ENCODE measurements at places on chromosomes 7 and 10.

DNA sequence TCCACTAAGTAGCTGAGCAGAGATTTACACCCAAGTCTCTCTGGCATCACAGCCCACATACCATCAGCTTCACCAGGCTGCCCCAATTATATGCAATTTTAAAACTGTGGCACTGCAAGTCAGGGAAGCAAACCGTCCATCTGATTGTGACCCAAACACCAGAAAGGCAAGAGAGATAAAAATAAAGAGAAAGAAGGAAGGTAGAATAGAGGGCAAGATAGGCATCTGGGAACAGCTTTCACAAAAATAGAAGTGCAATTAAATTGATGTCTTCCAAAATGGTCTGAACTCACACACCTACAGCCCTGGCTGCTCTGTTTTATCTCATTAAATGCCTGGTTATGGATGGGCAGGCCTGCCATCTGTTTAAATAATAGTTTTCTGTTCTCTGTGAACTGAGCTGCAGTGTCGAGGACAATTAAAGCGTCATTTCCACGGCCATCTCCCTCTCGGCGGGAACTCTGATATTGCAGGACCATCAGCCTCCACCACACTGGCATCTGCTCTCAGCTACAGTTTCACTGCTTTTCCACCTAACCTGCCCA, 509.1 kb downstream of the INHBA start:
- DNase-seq, result no peak

- no peak for DNase-seq
Measured at GRCh38 chr7:157715938-157716280, 379.1 kb downstream of the DNAJB6 start.

DNA sequence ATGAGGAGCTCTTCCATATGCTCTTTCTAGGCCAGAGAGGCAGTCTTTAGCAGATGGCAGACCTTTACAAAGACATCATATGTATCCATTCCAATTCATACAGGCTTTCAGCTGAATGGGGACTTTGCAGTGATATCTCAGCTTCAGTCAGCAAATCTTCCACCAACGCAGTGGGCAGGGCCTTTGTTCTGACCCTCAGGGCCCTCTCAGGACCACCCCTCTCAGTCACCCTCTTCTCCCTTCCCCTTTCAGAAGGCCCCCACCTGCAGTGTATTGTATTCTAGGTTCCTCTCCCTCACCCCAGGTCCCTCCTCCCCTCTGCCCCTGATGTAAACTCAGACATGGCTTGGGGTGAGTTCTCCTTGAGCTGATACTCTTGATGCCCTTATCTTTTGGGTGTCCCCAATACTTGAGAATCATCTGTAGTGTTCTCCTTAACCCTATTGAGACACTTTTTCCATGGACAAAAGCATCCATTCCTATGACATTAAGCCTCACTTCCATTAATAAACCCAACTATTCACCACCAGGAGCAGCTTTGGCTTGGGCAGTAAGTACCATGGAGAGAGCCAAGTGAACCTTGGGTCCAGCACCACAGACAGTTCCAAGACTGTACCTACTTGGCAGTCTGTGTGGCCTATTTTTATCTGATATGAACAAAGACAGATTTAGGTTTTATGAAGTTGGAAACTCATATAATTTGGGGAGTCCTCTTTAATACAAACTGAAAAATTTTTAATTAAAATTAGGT, 62.7 kb downstream of the ADCYAP1R1 start:
- no peak for DNase-seq

- DNase-seq, result no peak
Measured at GRCh38 chr7:133497061-133497460, 244.2 kb downstream of the EXOC4 start.

DNA sequence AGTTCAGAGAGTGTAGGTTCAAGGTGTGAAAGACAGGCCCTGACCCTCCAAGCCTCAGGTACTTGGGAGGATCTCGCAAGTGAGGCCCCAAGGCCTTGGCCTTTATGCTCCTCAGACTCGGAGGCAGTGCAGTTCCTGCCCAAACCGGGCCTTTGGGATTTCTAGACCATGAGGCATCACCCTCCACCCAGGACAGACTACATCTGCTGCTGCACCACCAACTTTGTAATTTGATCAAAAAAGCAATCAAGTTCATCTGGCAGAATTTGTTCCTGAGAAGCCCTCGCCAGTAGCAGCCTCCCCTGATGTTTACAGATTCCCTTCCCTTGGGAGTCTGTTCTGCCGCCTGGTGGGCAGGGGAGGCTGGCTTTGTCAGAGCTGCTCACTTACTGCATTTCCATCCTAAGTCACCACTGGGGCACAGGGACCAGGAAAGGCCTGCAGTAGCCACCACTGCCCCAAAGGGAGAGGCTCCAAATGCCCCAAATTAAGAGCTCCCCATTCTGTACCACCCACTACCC, 2.1 kb downstream of the CAMK2G start:
- DNase-seq, result no peak

DNA sequence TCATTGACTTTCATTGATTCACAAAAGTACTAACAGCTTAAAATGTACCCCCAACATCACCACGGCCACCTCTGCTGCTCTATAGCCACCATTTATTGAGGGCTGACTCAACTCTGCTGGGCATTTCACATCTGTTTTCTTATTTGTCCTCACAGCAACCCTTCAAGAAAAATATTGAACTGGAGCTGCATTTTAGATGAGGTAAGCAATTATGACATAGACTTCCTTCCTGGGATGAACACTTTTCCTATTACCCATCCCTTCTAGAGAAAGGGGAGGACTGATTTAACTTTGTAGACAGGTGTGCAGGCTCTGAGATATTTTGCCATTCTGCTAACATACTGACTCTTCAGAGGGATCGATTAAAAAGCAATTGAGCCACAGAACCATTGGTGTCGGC, 217.4 kb downstream of the CACNA2D1 start:
- no peak for DNase-seq

DNA sequence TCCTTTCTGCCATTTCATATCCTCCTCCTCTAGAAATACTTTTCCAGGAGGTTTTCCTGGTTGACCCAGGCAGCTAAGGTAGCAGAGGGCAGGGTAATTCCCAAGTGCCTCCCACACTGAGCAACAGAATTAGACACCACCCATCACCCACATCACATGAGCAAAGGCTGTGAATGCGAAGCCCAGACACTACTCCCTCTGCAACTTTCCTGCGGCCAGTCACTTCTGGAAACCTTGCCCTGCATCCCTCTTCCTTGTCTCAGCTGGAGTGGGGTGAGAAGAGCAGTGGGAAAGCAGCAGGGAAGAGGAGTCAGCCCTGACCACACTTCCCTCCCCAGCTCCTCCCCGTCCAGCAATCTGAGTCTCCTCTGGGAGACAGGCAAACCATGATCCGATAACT, 15.2 kb downstream of the TMEM176B start:
- DNase-seq, result peak; percentile 37

GRCh38 chr7:154183482-154183881, 131.3 kb downstream of the DPP6 start:
- no peak for DNase-seq

- DNase-seq, result no peak
Measured at GRCh38 chr10:110650265-110650668, 6.1 kb downstream of the RBM20 start.

DNA sequence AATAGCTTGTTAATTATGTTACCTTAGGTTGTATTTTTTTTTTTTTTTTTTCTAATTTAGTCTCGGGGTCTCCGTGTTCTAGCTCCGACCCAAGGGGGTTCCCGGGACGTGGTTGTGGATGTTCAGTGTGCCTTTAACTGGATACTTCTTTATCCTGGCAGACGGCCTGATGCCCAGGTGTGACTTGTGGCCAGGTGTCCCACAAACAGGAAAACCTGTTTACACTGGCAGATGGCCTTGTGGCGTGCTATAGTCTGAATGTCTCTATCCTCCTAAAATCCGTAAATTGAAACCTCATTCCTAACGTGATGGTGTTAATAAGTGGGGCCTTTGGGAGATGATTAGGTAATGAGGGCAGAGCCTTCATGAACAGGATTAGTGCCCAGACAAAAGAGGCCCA, 546.4 kb upstream of the C7orf33 start:
- no peak for DNase-seq

- no peak for DNase-seq
Measured at GRCh38 chr10:118277871-118278270, 64.3 kb downstream of the FAM204A start.

DNA sequence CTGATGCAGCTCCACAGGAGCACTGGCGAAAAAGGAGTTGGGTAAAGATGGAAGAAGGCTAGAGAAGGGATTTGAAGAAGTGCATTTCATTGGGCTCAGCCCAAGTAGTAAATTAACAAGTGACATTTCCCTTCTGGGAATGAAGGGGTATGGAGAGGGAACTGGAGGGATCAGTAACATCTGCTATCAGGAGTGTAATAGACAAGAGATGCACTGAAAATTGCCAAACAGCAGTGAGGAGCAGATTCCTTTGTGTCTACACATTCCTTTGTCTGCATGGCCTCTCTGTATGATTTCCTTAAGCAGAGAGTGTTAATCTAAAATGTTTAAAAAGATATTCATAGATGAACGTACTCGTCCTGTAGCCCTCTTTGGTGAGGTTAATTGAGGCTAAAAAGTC, 148.2 kb upstream of the FERD3L start:
- DNase-seq, result no peak

DNA sequence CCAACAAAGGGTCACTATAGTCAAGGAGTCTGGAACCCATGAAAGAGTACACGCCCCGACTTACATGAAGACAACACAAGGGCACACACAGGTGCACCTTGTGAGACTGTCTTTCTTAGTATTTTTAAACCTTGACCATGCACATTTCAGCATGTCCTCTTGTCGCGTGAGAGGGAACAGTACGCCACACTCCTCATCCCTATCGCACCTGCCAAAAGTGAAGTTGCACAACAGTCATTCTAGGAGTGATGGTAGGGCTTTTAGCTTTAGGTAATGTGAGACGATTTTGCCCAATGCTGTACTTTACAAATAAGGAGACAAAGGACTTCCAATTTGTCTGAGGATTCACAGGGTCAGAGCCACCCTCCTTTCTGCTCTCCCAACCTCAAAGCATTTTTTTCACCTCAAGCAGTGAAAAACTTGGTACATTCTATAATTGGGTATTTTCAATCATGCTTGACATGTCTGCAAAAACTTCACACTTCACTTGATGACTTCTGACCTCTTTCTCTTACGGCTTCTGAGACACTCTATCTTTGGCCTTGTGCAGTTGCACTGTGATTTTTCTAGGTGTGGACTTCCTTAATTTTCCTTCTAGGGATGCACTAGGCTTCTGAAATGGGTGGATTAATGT, 173.9 kb upstream of the GRB10 start:
- DNase-seq, result no peak

GRCh38 chr10:108352771-108353170, 1188.3 kb upstream of the SORCS1 start:
- no peak for DNase-seq

GRCh38 chr7:3336042-3336665, 35.1 kb downstream of the SDK1 start:
- no peak for DNase-seq

GRCh38 chr10:63229161-63229560, 96.0 kb downstream of the NRBF2 start:
- no peak for DNase-seq

GRCh38 chr7:24341691-24342413, 57.9 kb downstream of the NPY start:
- no peak for DNase-seq

DNA sequence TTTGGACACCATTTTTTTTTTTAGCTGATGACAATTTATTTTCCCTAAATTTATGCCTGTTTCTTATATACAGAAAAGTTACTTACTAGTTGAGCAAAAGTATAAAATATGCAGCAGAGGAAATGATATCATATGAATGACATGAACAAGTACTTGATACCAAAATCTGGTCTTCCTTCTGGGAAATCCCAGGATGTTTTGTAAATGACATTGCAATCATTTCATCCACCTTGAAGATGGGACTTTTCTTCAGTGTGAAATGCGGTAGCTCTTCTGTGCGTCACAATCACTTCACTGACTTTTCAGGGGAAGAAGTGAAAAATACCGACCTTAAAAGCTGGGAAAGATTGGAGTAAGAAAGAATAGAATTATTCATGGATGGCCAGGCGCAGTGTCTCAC, 23.8 kb downstream of the C1QL3 start:
- no peak for DNase-seq

GRCh38 chr10:126294451-126294850, 93.8 kb downstream of the ADAM12 start:
- no peak for DNase-seq

DNA sequence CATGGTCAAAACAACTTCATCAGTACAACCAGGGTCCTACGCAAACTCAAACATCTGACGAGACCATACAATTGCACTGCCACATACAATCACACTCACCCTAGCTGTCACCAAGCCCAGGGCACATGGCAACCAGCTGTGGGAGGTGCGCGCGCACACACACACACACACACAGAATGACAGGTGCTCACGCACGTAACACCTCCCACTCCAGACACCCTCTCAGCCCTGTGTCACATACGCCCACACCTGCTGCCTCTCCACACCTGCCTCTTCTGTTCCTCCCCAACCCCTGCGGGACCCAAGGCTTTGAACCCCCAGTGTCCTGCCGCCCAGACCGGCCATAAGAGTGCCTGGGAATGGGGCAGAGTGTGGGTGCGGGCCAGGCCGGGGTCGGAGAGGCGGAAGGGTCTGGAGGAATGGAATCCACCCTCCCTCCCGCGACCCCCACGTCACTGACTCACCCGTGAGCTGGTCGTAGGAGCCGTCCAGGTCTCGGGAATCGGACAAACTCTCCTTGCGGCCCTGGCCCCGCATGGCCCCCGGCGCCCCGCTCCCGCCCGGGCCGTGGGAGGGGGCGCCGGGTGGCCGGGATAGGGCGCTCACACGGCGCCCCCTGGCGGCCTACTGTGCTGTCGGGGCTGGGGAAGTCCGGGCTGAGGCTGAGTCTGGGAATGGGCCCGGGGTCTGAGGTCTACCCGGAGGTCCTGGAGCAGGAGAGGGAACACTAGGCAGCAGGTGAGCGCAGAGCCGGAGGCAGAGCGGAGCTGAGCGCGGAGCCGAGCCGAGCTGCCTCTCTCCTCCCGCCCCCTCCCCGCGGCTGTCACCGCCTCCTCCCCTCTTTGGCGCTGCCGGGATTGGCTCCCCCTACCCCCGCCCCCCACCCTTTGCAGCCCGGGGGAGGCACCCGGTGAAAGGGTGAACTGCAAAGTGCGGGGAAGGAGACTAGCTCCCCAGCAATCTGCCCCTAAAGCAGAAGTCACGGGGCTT, at the start of gene KCNIP2:
KCNIP2 (minus strand) TSS at position 769 of the 990 bp plus-strand sequence; CDS start at position 537, 232 bp downstream.
- DNase-seq, result no peak

DNA sequence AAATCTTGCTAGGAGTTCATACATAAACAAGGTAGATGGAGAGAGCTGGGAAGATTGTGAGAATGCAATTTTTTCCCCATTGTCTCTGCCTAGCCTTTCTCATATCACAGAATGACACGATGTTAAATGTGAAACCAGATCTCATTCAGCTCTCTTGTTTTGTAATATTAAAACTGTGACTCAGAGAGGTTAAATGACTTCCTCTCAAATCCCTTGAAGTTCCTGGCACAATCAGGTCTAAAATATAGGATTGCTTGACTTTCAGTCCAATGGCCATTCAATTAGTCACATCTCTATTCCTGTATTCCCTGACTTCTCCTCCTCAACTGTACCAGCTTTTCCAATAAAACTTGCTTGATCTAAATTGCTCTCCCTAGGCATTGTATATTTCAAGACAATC, 3.1 kb downstream of the ANKRD22 start:
- no peak for DNase-seq

GRCh38 chr10:128463991-128464760, 338.0 kb upstream of the MKI67 start:
- no peak for DNase-seq

GRCh38 chr7:66205741-66206090, 582 bp downstream of the TPST1 start:
- no peak for DNase-seq
